ENCODE measurements at places on chromosomes 12 and 14. TPM values are rescaled to one million over a fixed set of nuclear protein-coding genes. Genes with fewer than 3 reads are reported as not detected.

NEUROD4 gene
- not detected for total RNA-seq

DNA sequence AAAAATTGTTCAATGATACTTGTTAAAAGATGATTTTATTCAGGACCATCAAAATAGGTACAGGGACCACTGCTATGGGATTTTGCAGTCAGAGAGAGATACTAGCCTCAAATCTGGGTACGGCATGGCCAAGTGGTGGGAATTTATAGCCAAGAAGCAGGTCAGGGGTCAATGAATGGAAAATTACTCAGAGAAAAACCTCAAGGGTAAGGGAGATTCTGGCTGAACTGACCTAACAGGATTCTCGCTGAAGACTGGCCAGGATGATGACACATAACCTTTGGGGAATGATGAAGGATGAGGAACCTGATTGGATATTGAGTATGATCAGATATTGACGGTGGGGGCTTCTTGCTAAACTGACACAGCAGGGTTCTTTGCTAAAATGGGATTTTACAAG, 32.7 kb downstream of the DEPDC4 start:
- peak; percentile 29 for DNase-seq

DNA sequence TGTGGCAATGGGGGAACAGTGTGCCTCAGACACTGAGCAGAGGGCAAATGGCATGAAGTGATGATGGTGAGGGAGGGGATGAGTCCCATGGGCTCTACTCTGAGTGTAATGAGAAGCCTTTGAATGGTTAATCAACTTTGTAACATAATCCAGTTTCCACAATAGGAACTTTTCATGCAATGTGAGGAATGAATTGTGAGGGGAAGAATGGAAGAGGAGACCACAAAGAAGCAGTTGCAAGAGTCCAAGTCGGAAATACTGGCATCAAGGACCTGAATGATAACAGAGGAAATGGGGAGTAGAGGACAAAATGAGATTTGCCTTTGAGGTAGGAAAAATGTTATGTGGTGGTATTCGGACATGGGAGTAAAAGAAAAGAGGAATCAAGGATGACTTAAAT, 476.9 kb upstream of the PRICKLE1 start:
- DNase-seq = peak; percentile 63

- DNase-seq = no peak
These were observed 10.9 kb upstream of the KRT2 start for GRCh38 chr12:52662918-52663229.

- DNase-seq = no peak
These were observed 94.7 kb downstream of the ERGIC2 start for GRCh38 chr12:29286081-29286790.

GRCh38 chr12:67937822-67938221, 51.4 kb upstream of the IFNG-AS1 start:
- DNase-seq = no peak

GRCh38 chr12:27555925-27556778, 32.1 kb downstream of the PPFIBP1 start:
- no peak for DNase-seq

GRCh38 chr12:131603939-131604795, 106.7 kb upstream of the SFSWAP start:
- no peak for DNase-seq

DTX1 gene
- total RNA-seq = 0.13 TPM

DNA sequence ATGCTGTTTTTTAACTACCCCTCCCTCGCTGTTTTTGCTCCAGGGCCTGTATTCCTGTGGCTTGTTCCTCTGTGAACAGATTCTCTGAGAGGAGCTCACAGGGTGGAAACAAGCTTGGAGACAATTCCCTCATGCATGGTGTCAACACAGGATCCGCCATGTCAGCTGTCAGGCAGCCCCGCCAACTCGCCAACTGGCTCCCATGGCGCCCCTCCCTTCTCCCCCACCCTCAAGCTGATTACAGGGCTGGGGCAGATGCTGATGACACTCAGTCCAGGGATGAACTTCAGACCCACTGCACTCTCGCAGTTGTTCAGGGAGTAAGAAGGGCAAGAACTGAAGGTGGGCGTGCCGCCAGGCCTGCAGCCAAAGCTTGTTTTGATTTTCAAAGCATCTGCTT, 229.9 kb downstream of the NTF3 start:
- peak; percentile 65 for DNase-seq

DNA sequence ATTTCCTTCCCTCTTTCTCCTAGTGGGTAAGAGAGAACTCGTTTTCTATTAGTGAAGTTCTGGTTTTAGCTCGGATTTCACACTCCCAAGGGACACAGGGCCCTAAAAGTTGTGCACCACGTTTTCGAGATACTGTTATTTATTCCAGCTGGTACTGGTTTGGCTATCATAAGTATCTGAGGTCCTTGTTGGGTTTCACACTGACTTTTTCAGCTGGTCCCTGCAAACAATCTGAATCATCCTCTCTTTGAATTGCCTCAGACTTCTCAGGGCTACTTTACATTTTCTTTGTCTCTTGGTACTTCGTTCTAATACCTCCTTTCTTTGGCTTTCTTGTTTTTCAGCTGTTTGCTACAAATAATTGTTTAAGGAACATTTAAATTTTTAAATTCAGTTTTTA, 75.7 kb downstream of the SCN8A start:
- no peak for DNase-seq

DNA sequence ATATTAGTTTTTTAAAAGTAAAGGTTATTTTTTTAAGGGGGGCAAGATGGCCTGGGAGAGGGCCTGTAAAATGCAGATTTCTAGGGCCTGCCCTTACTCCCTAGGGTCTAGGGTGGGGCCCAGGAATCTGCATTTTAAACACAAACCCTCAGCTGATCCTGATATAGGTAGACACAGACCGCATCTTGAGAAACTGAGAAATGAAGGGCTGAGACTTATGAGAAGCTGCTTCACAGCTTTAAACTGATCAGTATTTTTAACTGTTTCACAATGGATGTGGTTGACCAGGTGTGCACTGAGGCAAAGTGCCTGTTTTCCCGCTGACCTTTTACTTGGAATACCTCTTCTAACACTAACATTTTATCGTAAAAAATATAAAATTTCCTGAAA, 84.0 kb downstream of the CCDC88C start:
- no peak for DNase-seq

DNA sequence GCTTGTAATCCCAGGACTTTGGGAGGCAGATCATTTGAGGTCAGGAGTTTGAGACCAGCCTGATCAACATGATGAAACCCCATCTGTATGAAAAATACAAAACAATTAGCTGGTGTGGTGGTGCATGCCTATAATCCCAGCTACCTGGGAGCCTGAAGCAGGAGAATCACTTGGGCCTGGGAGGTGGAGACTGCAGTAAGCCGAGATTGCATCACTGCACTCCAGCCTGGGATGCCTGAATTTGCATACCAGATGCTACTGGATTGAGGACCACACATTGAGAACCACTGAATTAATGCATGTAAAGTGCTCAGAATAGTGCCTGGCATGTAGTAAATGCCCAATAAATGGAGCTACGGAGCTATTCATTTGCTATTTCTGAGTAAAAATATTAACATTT, 14.9 kb upstream of the MYH7 start:
- DNase-seq = no peak

- DNase-seq = no peak
These were observed 192.5 kb downstream of the SLC25A21 start for GRCh38 chr14:36979863-36980262.

- DNase-seq = no peak
These were observed 42.8 kb upstream of the NUAK1 start for GRCh38 chr12:106181401-106182114.

DNA sequence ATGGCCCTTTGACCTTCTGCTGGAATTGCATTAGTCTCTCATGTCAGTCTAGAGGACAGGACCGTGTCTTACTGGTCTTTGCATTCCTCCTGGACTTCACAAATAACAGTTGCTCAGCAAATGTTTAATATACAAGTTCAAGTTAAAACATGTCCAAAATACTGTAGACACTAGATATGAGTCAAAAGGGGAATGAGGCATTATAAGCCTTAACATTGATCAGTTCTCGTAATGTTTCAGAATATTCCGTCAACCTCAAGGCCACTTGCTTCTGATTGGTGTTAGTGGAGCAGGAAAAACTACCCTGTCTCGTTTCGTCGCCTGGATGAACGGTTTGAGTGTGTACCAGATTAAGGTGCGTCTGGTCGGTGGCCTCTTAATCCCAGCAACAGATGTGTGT, 59.9 kb downstream of the HSP90AA1 start:
- no peak for DNase-seq

DNA sequence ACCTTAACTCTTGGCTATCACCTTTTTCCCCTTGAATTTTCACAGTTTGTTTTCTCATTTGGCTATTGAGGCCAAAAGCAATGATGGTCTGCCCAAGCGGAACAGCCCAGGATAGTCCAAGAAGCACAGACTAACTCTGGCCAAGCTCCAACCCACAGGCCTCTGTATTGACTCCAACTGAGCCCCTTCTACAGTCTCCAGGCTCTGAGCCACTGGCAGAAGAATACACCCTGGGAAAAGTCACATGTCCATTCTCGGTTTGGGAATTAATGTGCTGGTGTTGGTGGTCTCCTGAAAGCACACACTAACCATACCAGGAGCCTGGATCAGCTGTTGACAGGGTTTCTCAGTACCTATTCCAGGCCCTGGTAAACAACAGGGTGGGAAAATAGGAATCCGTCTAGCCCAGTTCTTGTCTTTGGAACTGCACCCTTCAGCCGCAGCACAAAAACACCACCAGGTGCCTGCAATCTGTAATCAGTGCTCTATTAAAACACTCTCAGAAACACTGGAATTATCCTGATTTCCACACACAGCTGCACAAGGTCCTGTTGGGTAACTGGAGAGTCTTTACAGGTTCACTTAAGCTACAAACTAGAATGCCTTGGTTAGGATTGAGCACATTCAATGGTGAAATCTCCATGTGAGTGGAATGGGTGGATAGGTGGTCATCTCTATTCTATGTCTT, 63.6 kb downstream of the STXBP6 start:
- peak; percentile 89 for DNase-seq

GRCh38 chr14:89899917-89900663, 54.4 kb downstream of the EFCAB11 start:
- peak; percentile 43 for DNase-seq

PHC1 gene
- 12.6 TPM for total RNA-seq

CCDC177 gene
- not detected for total RNA-seq

DNA sequence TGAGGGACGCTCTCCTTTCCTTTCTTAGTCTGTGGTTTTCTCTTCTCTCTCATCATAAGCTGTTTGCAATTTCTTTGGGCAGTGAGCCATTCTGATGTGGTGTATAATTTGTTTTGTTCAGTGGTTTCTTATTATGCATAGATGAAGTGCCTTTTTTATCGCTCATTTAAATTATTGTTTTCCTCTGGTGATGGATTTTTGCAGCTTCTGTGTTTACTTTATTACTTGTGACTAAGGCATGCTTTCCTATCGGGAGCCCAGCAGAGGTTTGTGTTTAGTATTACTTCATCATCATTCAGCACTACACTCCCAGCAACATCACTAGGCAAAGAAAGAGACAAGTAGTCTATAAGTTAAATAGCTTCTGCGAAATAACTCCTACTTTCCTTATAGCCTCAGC, 586.6 kb upstream of the NOVA1 start:
- DNase-seq = no peak

GRCh38 chr14:30108975-30109700, 181.5 kb upstream of the PRKD1 start:
- DNase-seq = no peak

- no peak for DNase-seq
These were observed 4.7 kb downstream of the CLEC2D start for GRCh38 chr12:9674226-9674590.

GRCh38 chr12:50248883-50249282, 34.4 kb downstream of the LIMA1 start:
- DNase-seq = no peak

DNA sequence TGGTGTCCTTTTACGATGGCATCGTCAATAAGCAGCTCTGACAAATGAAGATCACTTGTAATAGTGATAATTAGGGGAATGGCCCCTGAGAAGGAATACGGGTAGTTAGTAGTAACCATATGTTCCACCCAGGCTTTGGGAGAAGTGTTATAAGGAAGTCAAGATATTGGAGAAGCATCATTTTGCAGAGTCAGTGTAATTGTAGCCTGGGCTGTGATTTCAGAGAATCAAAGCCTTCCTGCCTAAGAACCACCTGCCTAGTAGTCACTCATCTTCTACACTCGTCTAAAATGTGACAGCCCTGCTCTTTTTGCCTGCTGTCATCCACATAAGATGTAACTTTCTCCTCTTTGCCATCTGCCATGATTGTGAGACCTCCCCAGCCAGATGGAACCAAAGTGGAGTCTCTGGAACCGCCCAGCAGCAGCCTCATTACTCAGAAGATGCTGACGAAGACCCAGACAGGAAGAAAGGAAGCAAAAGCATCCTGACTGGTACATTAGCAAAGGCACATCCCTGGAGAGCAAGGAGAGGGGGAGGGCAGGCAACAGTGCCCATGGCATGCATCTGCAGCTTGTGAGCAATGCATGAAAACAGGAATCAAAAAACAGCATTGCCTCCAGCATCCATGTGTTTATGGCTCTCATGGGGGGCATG, 12.6 kb upstream of the EDDM3A start:
- no peak for DNase-seq

- DNase-seq = peak; percentile 84
These were observed 1.3 kb upstream of the TCP11L2 start for GRCh38 chr12:106301241-106301610.

GRCh38 chr12:132828706-132829534, at the start of gene GOLGA3:
GOLGA3 (minus strand) TSS chr12:132828869; CDS start chr12:132822128, 6,741 bp downstream.
- DNase-seq = peak; percentile 95

- no peak for DNase-seq
These were observed 648 bp upstream of the AKAP5 start for GRCh38 chr14:64464651-64465050.

DNA sequence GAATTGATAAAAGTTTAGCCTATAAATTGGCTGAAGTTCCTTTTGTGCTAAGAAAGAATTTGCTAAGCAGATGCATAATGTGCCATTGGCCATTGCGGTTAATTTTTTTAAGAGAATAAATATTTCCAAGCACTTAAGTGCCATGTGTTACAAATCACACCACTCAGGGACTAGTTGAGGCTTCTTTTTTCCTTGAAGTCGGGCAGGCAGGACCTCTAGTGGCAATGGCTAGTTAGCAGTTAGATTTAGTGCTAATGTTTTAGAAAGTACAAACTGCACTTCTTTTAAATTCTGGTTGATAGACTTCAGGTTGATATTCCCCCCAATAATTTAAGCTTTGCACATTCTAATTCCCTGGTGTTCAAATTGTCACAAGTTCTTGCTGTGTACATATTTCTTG, 294.3 kb downstream of the APAF1 start:
- peak; percentile 22 for DNase-seq

- DNase-seq = no peak
These were observed 118.8 kb downstream of the TPH2 start for GRCh38 chr12:72057330-72057914.

DNA sequence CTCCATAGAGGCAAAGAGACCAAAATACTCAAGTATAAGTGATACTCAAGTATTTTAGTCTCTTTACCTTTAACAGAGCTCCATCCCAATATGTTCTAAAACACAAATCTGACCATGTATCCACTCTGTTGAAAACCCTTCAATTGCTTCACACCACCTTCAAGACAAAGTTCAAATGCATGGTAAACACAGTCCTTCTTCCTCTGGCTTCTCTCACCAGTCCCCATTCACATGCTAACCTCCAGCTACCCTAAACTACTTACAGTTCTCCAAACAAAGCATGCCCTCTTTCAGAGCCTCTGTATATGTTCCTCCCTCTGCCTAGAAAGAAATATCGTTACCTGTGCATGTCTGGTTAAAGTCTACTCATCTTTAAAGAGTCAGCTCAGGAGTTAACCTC, 100.2 kb downstream of the NUMB start:
- DNase-seq = no peak

Data from myocyte (in vitro differentiated cells).